COLO829 (cell line): ENCODE measurements at places on chromosomes 1 and 21.

- no peak for DNase-seq
Measured at GRCh38 chr1:58996341-58997059, 212.7 kb upstream of the JUN start.

DNA sequence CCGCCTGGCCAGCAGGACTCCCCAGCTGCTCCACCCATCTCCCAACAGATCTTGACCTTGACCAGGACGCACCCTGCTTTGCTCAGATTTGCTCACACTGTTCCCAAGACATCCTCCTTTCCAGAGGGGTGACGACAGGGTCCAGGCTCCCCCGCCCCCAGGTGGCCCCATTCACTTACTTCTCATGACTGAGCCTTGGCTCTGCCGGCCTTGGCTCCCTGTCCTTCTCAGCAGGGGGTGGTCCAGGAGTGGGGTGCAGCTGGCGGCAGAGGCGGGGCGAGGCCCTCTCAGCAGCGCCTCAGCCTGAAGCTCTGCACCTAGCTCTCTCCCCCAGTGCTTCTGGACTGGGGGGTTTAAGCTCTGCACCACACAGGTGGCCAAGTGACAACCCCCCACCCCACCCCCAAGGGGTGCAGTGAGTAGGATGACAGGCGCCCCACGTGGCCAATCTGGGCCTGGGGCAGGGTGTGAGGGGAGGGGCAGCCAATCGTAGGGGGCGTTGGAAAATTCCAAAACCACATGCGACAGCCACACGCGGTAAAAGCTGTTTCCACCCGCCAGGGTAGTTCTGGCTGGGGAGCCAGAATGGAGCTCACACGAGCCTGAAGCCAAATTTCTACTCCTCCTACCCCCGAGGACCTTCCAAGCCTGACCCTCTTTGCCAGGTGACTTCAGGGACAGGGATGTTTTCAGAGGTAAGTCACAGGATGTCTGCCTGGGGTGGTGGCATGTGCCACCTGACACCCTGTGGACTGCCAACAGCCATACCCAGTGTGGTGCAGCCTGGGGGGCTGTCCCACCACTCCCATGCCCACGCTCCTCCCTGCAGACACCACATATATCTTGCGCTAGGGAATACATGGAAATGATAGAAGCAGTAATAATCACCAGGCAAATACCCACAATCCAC lies 5.6 kb downstream of the RORC start:
- no peak for DNase-seq

DNA sequence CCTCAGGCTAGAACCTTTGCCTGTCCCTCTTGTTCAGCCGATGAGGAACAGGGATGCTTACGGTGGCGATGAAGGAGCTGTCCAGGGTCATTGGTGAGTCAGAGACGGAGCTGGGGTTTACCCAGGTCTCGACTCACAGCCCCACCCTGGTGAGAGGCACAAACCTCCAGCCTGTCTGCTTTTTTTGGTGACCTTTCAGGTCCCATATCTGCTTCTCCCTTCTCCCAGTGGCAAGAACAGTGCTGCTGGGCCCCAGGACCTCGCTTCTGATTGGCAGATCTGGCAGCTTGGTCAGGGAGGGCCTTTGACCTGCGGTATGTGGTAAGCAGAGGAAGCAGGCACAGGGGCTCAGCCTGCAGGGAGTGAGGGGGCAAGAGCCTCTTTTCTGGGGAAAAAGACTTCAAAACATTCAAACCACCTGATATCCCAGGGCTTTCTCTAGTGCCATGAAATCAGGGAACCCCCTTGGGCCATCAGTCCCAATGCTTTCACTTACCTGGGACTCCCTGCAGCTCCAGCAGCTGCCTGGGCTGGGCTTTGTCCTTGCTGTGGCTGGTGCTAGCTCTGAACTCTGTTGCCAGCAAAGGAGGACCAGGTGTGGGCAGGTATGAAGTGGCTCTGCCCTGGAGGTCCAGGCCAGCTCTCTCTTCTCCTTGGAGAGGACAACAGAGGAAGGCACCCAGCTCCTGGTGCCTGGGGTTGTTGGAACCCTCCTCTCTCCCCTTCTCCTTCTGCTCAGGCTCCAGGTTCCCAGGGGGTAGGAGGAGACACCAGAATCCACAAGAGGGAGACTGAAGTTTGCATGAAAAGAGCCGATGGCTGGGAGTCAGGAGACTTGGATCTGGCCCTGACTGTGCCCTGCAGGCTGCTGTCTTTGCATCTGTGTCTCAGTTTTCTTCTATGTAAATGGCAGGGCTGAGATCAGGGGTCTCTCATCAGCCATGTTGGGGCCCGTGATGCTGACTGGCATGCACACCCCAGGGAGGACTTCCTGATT lies 41.4 kb downstream of the TRIM62 start:
- no peak for DNase-seq

DNA sequence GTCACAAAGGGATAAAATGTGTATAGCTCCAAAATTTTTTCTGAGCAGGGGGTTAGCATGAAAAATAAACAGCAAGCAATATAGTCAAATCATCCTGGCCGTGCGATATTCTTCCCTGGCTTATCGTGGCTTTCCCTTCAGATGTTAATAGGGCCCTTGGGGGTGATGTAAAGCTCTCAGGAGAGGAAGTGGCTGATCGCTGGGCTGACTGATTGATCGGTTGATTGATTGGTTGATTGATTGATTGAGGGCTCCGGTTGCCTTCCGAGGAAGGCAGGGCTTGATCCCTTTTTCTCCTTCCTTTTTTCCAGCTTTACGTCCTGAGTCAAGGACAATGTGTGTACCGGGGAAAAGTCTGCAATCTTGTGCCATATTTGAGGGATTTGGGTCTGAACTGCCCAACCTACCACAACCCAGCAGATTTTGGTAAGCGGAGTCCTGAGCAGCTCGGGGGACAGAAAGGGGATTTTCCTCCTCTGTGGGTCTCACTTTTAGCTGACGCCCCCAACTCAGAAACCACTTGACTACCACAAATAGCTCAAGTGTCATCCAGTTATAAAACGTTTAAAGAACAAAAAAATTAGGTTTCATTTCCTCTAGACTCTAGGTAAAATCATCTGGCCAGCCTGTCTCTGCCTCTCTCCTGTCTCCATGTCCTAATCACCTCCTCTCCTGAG lies 29.5 kb downstream of the TFF3 start:
- no peak for DNase-seq

DNA sequence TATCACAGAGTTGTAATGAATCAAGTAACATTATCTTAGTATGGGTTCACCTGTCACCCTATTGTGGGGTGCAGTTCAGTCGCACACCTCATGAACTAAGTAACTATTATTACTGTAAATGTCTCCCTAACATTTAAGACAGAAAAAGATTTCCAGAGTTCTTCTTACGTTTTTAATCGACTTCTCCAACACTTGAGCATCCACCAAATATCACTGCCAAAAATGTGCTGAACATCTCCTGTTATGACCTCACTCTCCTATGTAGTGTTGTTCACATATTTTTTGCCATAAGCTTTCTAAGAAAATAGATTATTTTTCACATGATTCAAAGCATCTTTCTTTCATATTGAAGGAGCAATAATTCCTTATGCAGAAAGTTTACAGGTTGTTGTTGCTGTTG lies 1.3 kb downstream of the TTLL7 start:
- no peak for DNase-seq

DNA sequence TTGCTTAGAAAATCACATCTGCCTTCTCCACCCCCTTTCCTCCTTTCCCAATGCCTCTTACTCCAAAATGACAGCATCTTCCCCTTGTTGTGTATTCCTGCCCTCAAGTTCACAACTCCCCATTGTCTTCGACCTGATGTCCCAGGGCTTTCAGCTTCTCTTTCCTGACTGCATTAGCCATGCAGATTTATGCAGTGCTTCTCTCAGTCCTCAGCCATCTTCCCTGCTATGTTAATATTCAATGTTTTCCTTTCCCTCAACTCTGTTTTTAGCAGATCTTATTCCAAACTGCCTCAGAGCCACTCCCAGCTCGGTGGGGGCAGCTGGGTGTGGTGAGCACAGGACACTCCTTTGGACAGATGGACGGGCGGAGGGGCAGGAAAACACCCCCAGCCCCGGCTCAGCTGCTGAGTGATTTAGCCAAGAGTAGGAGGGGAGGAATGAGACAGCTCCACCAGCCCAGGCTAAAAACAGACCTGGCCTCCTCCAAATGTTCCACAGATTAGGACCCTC lies 71.0 kb downstream of the CD2 start:
- no peak for DNase-seq

GRCh38 chr1:151893176-151893924 lies 16.0 kb downstream of the THEM4 start:
- no peak for DNase-seq

- DNase-seq, result no peak
Measured at GRCh38 chr1:49208712-49209111, 432.0 kb upstream of the BEND5 start.

DNA sequence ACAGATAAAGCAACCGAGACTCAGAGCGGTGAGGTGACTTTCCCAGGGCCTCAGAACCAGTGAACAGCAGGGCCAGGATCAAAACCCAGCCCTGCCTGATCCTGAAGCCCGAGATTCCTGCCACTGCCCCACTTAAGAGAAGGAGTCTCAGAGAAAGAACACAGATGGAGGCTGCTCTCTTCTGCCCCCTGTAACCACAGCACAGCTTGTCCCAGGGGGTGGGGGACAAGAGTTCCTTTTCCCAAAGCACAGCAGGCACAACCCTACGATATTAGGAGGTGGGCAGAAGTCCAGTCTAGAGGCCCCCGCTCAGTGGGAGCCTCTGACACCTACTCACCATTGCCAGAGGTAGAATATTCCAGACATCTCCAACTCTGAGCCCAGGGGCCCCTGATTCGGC lies 24.0 kb upstream of the VWA5B1 start:
- DNase-seq, result no peak

- no peak for DNase-seq
Measured at GRCh38 chr21:41808094-41808493, 41.2 kb upstream of the RIPK4 start.

DNA sequence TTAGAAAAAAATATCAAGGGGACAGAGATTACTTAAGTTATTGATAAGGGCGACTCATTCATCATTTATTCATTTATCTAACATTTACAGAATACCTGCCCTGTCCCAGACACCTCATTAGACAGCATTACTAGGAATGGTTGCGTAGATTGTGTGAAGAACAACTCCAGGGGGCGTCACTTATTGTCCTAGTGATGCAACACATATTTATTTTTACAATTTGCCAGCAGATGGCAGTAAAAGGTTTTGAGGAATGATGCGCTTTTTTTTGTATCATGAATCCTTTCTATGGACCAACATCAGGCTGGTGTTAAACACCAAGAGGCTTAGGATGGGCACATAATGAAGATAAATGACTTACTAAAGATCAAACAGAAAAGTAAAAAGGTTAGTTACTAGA lies 5.5 kb downstream of the NCAM2 start:
- DNase-seq, result peak; percentile 21

GRCh38 chr21:31992391-31992790 lies 119.6 kb downstream of the HUNK start:
- DNase-seq, result no peak

- DNase-seq, result no peak
Measured at GRCh38 chr1:16073490-16074119, at the start of gene FAM131C. Gene FAM131C (minus strand): TSS chr1:16073651. CDS start chr1:16073442, 209 bp downstream.

GRCh38 chr1:33347650-33347992 lies 26.7 kb upstream of the A3GALT2 start:
- DNase-seq, result no peak

DNA sequence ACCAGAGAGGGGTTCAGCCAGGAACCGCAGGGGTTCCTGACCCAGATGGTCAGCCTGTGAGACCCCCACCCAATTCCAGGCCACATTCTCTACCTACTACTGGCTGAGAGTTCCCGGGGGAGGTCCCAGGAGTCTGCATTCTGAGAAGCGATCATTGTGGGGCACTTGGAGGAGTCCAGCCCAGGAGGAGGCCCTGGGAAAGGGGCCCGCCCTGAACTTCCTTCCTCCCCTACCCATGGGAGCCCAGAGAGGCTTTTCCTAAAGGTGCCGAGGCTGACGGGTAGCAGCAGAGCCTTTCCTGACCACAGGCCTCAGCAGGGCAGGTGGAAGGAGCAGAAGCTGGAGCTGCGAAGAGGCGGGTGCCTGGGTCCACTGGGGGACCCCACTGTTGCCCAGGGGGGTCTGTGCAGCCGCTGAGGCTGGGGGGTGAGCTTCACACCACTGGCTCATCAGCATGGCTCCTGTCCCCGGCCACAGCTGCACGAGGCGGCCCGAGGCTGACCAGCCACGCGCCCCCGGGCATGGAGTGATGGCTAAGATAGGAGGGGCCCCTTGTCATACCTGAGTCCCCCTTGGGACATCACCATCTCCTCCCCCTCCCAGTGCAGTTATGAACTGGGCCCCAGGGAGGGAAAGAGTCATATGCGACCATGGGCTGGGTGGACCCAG lies 127.7 kb downstream of the PRDM16 start:
- no peak for DNase-seq

- DNase-seq, result no peak
Measured at GRCh38 chr1:202639500-202639899, 70.8 kb downstream of the SYT2 start.

DNA sequence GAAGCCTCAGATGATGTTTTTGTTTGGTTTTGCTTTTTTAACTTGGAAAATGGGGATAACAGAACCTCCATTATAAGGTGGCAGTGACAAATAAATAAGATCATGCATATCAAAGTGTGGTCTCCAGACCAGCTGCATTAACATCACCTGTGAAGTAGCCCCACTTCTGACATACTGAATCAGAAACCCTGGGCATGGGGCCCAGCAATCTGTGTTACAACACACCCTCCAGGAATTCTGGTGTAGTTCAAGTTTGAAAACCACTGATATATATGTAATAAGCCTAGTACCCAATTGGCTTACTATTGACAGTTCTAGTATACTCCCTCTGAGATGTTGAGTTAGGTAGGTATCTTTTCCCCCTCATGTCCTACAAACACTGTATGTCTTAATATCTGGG lies 24.1 kb upstream of the RNF19B start:
- DNase-seq, result no peak

GRCh38 chr1:211947396-211948295 lies 87.7 kb downstream of the INTS7 start:
- DNase-seq, result no peak

DNA sequence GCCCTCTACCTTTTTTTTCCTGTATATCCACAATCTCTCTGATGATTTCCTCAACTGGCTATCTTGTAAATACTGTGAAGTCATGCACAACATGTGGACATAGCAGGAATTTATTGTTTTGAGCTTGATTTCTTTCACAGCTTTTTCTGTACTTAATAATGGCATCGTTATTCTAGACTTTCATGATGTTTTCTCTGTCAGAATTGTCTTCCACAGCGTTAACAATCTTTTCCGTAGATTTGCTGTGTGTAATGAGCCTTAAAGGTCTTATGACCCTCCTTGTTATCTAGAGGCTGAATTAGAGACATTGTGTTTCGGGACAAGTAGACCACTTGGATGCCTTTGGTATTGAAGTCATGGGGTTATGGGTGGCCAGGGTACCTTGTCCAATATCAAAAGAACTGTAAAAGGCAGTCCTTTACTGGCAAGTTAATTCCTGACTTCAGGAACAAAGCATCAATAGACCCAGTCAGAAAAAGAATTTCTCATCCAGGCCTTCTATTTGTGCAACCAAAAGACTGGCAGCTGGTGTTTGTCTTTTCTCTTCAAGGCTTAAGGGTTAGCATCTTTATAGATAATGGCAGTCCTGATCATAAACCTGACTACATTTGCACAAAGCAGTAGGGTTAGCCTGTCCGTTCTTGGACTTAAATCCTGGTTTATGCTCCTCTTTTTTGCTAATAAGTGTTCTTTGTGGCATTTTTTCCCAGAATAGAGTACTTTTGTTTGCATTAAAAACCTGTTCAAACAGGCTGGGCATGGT lies 30.1 kb upstream of the CHAF1B start:
- DNase-seq, result peak; percentile 34

GRCh38 chr1:162025541-162025940 lies 1.9 kb upstream of the OLFML2B start:
- no peak for DNase-seq

- DNase-seq, result peak; percentile 21
Measured at GRCh38 chr1:214957330-214958137, 125.0 kb upstream of the KCNK2 start.
